ENCODE measurements at places on chromosomes 6 and 20. TPM values are rescaled to one million over a fixed set of nuclear protein-coding genes. Genes with fewer than 3 reads are reported as not detected.

Gene FOXS1
- not detected for total RNA-seq

Gene CALHM4
- not detected for total RNA-seq

- DNase-seq = no peak
Measured at GRCh38 chr6:20104696-20105095, 107.6 kb downstream of the MBOAT1 start.

- DNase-seq = no peak
Measured at GRCh38 chr6:157656437-157656997, 166.5 kb upstream of the SNX9 start.

- no peak for DNase-seq
Measured at GRCh38 chr20:3763671-3764601, 3.6 kb downstream of the ADISSP start.

GRCh38 chr6:124819346-124819745 is 142.9 kb upstream of the RNF217 start:
- DNase-seq = no peak

All from prostate gland (tissue), 2 donors.